ENCODE measurements at places on chromosomes 13 and 19. TPM values are rescaled to one million over a fixed set of nuclear protein-coding genes. Genes with fewer than 3 reads are reported as not detected.

The PIH1D1 gene
- total RNA-seq = 32.4 TPM

The ZNF709 gene
- 2.1 TPM for total RNA-seq

The RGCC gene
- 41.4 TPM for total RNA-seq

The JAK3 gene
- 1.9 TPM for total RNA-seq

The KIR2DL4 gene
- not detected for total RNA-seq

The KATNAL1 gene
- total RNA-seq = 41.0 TPM

The OBI1 gene
- 9.7 TPM for total RNA-seq

The ADAMTS10 gene
- total RNA-seq = 10.0 TPM

The LGALS4 gene
- total RNA-seq = 0.76 TPM

The METTL21C gene
- total RNA-seq = not detected

The DIRAS1 gene
- 200 TPM for total RNA-seq

The KLK4 gene
- total RNA-seq = not detected

The FCAR gene
- total RNA-seq = 0.27 TPM

The ACTMAP gene
- total RNA-seq = 6.4 TPM

The GNG7 gene
- 26.7 TPM for total RNA-seq

The OR7A5 gene
- total RNA-seq = not detected

The LCP1 gene
- 26.4 TPM for total RNA-seq

The RASL11A gene
- 10.6 TPM for total RNA-seq

The EXOC3L2 gene
- 0.97 TPM for total RNA-seq

The SPACA7 gene
- total RNA-seq = not detected

The GALP gene
- total RNA-seq = not detected

The ZNF546 gene
- 5.1 TPM for total RNA-seq

The KIR3DL1 gene
- not detected for total RNA-seq

The NLRP5 gene
- total RNA-seq = not detected

The LIN7B gene
- 21.1 TPM for total RNA-seq

The SPHK2 gene
- total RNA-seq = 7.2 TPM

The ZNF350 gene
- 7.3 TPM for total RNA-seq

The RFPL4AL1 gene
- not detected for total RNA-seq

The ZFP14 gene
- total RNA-seq = 3.2 TPM

The PNPLA6 gene
- total RNA-seq = 50.6 TPM

The MIA gene
- not detected for total RNA-seq
